HTR-8/SVneo (cell line): ENCODE measurements at places on chromosomes 12 and 14.

DNA sequence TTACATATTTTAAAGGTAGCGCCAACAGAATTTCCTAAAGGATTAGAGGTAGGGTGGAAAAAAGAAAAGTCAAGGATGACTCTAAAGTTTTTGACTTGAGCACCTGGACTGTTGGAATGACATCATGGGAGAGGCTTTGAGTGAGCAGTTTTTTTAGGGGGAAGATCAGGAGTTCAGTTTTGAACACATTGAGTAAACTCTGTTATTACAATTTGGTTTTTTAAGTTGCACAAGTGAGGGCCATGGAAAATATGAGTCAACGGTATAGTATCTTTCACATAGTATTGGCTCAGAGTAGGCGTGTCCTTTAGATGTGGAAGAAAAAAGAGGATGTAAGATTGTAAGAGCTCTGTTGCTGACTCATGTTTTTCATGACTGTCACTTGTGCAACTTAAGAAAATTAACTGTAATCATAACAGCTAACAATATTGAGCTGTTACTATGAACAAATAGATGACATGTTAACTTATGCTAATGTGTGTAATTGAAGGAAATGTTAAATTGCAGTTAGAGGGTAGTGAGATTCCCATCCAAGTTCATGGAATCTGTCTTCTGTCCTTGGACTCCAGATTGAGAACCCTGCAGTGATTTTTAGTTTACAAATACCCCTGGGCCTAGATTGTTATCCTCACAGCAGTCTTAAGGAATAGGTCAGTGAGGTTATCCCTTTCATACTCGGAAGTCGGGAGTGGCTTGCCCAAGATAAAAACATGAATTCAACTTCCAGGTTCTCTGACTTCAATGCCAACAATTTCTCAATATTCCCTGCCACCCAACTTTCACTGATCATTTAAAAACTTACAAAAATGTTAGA lies 48.2 kb upstream of the ATP2B1 start:
- DNase-seq: peak; percentile 84

- DNase-seq: no peak
Measured at GRCh38 chr12:29580971-29581370, 83.5 kb upstream of the OVCH1 start.

- DNase-seq: no peak
Measured at GRCh38 chr14:75484711-75485429, 37.4 kb upstream of the BATF start.

DNA sequence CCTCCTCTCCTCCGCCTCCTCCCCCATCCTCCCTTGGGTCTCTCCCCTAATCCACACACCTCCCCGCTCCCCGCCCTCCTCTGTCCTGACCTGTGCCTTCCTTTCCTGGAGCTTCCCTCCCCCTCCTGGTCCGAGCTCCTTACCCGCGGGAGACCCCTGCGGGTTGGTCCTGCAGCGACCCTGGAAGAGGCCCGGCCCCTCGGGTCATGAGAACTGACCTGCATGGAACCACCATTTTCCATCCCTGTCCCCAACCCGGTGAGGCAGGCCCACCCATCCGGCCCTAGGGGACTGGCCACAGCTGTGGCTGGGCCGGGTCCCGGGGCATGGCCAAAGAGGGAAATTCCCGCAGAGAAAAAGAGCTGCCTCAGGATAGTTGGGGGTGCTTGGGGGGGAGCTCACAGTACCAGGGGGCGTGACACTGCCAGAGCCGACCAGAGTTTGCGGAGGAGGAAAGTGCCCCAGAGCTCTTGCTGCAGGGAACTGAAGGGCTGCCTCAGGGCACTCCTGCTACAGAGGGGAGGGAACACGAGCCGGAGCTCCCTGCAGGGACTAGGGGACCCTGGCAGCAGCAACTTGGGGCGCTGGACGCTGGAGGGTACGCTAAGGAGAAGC lies 613 bp downstream of the ARHGEF40 start:
- no peak for DNase-seq

GRCh38 chr12:91781114-91781513 lies 364.5 kb downstream of the BTG1 start:
- no peak for DNase-seq

DNA sequence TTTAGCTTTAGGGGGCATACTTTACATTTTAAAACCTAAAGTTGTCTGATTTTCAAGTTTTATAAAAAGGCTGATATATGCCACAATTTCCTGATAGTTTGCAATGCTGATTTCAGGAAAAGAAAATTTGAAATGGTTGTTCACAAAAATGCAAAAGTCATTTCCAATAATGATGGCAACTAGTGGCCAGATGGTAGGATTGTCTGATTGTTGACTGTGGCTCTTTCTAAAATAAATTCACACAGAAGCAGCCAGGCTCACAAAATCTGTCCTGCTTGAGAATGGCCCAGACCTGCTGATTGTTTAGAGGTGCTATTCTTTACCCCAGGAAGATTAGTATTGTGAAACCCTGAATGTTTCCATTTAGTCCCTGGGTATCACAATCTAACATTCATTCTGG lies 220.3 kb downstream of the NELL2 start:
- DNase-seq: no peak

GRCh38 chr14:93735206-93735605 lies 53.1 kb downstream of the PRIMA1 start:
- DNase-seq: no peak

GRCh38 chr12:25074113-25074512 lies 120.8 kb downstream of the DNAI7 start:
- DNase-seq: no peak

DNA sequence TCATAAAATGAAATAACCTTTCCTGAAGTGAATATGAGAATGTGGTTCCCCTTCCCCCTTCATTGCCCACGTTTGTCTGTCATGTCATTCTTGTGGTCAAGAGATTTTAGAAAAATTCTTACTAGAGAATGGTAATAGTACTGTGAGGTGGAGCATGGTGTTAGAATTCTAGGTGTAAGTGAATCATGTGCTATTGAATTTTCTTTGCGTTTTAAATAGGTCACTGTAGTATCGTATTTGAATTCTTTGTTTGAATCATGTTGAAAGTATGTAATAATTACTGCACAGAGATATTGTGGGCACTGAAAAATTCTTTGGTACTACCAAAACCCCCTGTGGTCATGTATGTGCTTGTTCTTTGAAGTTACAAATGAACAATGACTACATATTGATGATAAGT lies 49.9 kb downstream of the FUT8 start:
- DNase-seq: peak; percentile 68

GRCh38 chr14:68663385-68664076 lies 129.3 kb downstream of the ZFP36L1 start:
- no peak for DNase-seq

DNA sequence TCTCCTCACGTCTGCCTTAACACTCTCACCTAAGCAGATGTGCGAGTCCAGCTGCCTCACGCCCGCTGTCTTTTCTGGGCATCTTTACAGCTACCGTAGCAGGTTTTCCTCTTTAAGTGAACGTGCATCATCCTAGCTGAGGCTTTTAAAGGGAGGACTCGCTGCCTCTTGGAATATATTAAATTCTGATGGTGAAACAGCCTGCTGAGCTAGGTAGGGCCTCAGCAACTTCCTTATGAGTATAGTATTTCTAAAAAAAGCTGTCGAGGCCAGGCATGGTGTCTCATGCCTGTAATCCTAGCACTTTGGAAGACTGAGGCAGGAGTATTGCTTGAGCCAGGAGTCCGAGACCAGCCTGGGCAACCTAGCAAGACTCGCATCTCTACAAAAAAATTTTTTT lies 32.2 kb downstream of the TESC start:
- DNase-seq: no peak

DNA sequence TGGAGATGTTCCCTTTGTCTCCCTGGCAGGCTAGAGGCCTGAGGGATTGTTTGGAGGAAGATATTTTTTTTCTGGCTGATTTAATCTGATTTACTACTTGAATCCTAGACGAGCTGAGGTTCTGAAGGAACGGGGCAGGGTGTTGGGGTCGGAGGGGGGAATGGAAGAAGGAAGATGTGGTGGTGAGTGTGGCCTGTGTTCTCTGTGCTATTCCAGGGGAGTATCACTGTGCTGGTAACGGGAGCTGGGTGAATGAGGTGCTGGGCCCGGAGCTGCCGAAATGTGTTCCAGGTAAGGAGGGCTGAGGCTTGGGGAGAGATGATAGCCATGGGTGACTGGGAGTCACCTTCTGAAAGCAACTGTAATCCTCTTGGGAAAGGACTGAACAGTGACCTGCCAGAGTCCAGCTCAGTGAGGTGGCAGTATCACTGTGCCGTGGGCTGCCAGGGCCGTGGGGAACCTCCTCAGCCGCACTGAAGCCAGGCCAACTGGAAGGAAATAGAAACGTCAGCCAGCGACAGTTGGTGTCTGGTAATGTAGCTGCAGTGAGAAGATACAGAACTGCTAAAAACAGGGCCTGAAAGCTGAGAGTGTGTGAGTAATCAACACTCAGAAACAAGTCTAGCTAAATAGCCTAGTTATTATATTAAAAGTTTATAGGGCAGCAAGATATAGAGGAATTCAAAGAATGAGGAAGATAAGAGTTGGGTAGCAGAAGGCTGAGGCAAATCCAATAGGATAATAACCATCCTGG lies 7.9 kb downstream of the C1S start:
- DNase-seq: no peak

DNA sequence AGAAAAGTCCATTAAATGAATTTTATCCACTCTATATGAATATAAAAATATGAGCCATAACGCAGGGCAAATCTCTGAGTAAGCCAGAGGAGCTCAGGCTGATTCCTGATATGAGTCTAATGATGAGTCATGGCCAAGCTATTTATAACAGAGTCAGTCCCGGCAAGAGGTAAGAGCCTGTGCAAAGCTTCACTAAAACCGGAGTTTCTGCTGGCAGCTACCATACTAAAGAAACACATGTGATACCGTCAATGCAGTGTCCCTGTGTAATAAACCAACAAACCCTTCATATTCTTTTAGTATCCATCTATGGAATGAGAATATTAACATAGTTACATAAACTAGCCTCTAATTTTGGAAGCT lies 319.4 kb downstream of the KCNC2 start:
- peak; percentile 50 for DNase-seq

DNA sequence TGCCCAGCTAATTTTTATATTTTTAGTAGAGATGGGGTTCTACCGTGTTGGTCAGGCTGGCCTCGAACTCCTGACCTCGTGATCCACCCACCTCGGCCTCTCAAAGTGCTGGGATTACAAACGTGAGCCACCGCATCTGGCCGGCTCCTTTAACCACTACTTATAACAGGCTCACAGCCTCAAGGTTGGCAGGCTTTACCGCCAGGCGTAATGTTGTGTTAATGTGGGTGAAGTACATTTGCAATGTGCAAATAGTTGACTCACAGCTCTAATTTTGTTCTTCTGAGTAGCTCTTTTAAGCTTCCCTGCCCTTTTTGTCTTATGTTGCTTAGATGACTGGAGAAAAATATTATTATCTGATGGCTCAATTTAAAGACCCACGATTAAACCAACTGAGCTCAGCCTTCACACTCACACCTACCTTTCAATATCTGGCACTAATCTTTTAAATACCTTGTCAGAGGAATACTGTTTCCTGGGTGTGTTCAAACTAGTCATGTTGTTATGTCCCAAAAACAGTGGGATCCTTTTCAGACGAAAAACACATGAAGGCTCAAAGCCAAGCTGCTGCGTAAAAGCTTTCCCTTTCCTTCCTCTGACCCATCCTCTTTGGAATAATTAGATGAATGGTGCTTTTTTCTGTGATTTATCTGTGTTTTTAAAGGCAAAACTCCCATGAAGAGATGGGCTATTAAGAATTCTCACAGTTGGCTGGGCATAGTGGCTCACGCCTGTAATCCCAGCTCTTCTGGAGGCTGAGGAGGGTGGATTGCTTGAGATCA lies 57.2 kb upstream of the USP44 start:
- DNase-seq: no peak

- DNase-seq: no peak
Measured at GRCh38 chr12:124861898-124862676, 1.6 kb downstream of the SCARB1 start.

DNA sequence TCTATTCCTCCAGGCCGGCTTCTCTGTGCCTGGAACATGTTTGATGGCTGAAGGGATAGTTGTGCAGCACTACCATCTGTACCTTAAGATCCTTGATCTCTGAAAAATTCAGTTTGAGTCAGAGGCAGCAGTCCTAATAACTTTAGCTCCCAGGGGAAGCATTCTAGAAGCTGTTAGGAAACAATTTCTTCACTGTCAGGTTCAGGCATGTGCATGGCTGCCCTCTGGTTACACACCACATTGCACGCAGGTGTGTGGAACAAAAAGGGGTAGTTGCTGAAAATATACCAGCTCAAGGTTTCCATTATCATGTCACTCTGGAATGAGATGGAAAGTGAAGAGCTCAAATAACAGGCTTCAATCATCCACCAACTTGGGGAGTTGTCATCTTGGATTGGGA lies 80.1 kb downstream of the CHST11 start:
- no peak for DNase-seq

DNA sequence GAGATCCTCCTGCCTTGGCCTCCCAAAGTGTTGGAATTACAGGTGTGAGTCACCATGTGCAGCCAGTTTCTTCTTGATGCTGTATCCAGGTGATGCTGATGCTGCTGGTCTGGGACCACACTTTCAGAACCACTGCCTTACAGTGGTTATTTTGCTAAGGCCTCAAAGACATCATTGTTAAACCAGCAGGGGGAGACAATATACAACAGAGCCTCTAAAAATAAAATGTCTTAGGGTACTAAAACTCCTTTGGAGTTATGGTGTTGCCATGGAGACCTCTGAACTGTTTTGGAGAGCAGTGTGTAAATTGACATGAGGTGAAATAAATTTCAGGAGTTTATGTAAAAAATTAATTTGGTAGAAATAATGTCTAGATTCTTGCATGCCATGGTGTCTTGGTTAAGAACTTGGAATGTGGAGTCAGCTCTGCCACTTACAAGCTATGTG lies 1.1 kb upstream of the ARG2 start:
- DNase-seq: peak; percentile 97

DNA sequence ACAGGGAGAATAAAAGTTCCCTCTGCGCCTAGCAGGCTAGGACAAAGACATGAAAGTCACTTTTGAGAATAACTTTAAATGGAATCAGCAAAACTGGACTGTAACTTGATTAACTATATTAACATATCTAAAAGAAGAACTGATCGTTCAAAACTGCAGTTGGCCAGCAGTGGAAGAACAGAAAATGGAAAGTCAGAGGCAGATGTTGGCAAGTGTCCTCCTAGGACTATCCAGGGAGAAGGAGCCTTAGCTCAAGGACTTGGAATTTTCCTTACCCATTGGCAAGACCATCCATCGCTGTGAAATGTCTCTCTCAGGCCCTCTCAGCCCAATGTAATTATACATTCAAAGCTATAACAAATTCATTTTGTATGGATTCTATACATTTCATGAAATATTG lies 419.7 kb downstream of the ATP23 start:
- DNase-seq: no peak

GRCh38 chr14:21940887-21941856 lies 267.6 kb upstream of the OR4E1 start:
- DNase-seq: no peak
